Activated naive CD4-positive, alpha-beta T cell treated with anti-CD3 and anti-CD28 coated beads, Interleukin-2, amount 50 U/mL, for 16 hours (primary cell): ENCODE measurements at places on chromosomes 4 and X.

GRCh38 chr4:119517361-119518229 is 111.0 kb downstream of the PDE5A start:
- DNase-seq, result no peak

GRCh38 chrX:11580789-11581188 is 84.9 kb downstream of the ARHGAP6 start:
- DNase-seq, result no peak

DNA sequence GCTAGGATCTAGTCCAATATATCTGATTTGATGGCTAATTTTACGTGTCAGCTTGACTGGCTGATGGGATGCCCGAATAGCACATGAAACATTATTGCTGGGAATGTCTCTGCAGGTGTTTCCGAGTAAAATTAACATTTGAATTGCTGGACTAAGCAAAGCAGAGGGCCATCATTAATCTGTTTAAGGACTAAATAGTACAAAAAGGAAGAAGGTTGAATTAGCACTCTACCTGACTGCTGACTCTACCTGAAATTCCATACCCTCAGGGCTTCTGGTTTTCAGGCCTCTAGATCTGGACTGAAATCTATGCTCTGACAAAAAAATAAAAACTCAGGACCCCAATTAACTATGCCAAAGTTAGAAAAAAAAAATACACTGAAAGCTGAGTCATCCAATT is 1021.9 kb downstream of the FAM133A start:
- no peak for DNase-seq

- no peak for DNase-seq
Observed at GRCh38 chr4:147034372-147034771, 88.7 kb upstream of the TTC29 start.

GRCh38 chr4:117847849-117848248 is 186.4 kb upstream of the NDST3 start:
- DNase-seq, result no peak

DNA sequence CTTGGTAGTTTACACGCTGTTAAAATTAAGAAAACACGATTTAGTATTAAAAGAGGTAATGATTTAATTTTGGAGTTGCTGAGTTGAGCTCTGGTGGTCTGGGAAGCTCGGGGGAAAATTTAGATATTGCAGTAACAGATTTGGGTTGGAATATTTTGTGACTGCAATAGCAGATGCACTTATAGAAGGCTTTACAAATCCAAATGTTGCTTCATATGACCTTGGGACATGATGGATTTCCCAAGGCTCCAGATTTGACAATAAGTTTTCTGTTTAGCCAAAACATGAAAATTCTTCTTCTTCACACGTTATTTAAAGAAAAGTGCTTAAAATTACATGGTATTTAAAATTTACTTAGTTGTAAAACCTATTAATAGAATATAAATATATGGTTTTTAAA is 302.0 kb downstream of the SPRY1 start:
- no peak for DNase-seq

- DNase-seq, result no peak
Observed at GRCh38 chr4:519203-519651, 20.2 kb downstream of the PIGG start.

- DNase-seq, result no peak
Observed at GRCh38 chr4:178599521-178599920, 1157.3 kb upstream of the AGA start.

DNA sequence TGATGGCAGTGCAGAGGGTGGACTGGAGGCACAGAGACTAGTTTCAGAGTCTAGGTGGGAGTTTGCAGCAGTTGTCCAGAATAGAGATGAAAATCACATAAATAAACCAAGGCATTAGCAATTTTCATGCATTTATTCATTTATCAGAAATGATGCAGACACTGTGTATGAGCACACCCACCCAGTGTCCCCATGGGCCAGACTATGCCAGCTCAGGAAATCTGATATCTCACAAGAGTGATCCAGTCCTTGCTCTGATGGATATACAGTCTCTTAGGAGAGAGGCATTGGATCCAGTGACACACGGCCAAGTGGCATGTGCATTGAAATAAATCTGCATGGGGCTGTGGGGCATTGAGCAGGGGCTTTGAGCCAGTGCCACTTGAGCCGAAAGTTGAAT is 228.2 kb downstream of the FRMPD4 start:
- no peak for DNase-seq

- peak; percentile 41 for DNase-seq
Observed at GRCh38 chrX:44343412-44344141, at the start of gene EFHC2. TSS of gene EFHC2 (minus strand) at chrX:44343672. CDS start at chrX:44343588, 84 bp downstream.

DNA sequence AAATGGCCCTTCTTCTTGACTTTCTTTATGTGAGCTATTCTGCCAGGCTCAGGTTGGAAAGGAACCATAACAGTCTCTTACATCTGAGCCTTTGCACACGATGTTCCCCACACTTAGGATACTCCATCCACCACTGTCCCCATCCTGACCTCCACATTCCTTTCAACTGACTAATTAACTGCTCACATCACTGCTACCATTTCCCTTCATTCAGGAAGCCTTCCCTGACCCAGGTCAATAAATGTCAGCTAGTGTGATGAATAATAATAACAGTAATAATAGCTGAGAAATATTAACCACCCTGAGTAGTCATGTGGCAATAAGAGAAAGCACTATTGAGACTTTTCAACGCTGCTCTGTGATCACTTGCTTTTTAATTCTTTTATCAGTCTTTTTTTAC is 291.7 kb downstream of the KCNIP4 start:
- no peak for DNase-seq

DNA sequence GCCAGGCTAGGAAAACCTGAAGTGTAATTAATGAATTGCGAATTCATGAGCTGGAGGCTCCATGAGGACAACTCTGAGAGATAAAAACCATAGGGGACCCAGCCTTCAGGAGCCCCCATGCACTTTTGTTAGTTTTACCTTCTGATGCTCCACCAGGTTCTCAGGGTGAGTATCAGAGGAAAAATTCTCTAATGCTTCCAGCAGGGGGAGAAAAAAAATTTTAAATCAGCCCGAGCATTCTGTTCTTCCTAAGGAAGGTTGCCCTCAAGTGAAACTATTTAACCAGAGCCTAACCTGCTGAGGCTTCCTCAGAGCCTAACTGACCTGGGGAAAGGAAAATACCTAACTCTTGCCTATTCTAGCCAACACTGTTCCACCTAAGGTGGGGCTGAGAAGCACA is 552.6 kb downstream of the PPARGC1A start:
- no peak for DNase-seq

GRCh38 chr4:34183926-34184325 is 2060.4 kb downstream of the ARAP2 start:
- DNase-seq, result no peak

DNA sequence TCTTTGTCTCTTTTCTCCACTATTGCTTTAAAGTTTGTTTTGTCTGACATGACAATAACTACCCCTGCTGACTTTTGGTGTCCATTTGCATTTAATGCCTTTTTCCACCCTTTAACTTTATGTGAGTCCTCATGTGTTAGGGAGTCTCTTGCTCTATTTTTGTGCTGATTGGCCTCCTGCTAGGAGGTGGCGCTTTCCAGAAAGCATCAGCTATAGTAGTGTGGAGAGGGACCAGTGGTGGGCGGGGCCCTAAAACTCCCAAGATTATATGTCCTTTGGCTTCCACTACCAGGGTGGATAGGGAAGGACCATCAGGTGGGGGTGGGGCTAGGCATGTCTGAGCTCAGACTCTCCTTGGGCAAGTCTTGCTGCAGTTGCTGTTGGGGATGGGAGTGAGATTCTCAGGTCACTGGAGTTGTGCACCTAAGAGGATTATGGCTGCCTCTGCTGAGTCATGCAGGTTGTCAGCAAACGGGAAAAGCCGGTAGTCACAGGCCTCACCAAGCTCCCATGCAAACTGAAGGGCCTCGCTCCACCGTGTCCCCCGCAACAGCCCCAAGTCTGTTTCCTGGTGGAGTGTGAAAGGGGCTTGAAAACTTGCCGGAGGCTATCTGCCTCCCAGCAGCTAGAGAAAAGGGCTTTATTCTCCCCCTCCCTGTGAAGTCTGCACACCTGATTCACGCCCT is 156.3 kb downstream of the CPEB2 start:
- no peak for DNase-seq

DNA sequence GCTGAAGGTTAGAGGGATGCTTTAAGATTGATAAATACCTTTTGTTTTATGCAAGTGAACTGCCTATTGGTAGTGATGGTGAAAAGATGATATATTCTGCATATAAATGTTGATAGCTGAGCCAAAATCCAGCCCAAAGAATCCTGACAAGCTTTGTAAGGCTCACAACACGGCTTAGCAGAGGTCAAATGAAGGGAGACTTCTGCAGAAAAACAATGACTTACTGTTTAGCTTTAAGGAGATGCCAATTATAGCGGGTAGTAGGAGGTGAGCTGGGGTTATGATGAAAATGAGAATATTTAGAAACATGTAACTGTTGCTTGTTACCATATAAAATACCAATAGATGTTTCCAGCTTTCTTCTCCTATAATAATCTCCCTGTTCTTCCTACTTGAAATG is 97.1 kb downstream of the AFF1 start:
- no peak for DNase-seq

DNA sequence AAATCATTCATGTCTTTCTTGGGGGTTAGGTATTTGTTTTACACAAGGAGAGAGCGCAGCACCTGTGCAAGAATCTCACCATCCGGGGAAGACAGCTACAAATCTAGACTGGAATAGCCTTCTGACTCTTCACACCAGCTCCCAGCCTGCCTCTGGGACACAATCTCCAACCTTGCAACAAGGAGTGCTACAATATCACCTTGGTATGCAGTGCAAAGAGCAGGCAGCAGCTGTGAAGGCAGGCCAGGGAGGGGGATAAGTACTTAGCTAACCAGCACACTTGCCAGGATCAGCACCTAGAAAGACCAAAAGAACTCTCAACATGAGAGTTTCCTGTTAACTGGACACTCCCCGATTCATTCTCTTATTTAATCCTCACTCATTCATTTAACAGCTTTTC is 235.3 kb downstream of the AR start:
- DNase-seq, result no peak

DNA sequence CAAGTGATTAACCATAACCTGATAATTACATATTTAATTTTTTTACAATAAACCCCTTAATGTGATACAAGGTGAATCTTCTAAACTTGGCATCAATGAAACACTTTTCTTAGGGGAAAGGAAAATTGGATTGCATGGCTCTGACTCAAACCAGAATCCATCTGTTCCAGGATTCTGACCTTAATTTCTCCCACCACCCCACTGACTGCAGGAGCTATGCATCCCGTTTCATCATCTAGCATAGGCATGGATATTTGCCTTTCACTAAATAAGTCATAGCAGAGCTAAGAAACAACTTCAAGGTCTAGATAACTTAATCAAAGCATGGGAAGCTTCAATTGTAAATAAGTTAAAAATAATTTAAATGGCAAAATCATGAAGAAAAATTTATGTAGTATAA is 156.3 kb downstream of the BTC start:
- DNase-seq, result no peak

GRCh38 chrX:118530219-118530911 is 34.8 kb downstream of the DOCK11 start:
- DNase-seq, result no peak

GRCh38 chrX:63561425-63561824 is 210.3 kb upstream of the SPIN4 start:
- DNase-seq, result no peak

GRCh38 chrX:134548257-134549201 is 88.6 kb downstream of the HPRT1 start:
- DNase-seq, result no peak

DNA sequence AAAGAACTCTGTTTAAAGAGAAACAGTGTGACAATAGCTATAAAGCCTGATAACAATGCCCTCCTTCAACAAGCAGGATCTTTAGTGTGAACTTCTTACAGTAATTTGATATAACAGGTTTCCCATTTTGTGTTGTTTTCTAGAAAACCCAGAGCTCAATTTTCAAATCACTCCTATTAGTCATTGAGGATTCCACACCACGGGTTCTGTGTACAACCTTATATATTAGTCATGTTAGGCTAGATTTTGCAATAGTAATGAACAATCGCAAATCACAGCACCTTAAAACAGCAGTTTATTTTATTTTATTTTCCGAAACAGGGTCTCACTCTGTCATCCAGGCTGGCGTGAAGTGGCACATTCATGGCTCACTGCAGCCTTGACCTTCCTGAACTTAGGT is 1020.9 kb upstream of the INTU start:
- DNase-seq, result no peak

DNA sequence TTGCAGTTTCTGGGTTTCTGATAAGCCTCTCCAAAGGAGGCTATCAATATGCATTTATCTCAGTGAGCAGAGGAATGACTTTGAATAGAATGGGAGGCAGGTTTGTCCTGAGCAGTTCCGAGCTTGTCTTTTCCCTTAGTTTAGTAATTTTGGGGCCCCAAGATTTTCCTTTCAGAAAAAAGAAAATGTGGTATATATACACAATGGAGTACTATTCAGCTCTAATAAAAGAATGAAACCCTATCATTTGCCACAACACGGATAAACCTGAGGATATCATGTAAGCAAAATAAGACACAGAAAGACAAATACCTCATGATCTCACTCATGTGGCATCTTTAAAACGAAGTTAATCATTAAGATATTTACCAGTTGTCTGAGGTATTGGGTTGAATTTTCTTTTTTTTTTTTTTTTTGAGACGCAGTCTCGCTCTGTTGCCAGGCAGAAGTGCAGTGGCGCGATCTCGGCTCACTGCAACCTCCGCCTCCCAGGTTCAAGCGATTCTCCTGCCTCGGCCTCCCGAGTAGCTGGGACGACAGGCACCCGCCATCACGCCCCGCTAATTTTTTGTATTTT is 540 bp downstream of the ZNF721 start:
- peak; percentile 36 for DNase-seq

GRCh38 chr4:171954650-171955049 is 141.4 kb downstream of the GALNTL6 start:
- DNase-seq, result no peak

GRCh38 chrX:30533266-30533665 is 44.3 kb downstream of the TASL start:
- no peak for DNase-seq

DNA sequence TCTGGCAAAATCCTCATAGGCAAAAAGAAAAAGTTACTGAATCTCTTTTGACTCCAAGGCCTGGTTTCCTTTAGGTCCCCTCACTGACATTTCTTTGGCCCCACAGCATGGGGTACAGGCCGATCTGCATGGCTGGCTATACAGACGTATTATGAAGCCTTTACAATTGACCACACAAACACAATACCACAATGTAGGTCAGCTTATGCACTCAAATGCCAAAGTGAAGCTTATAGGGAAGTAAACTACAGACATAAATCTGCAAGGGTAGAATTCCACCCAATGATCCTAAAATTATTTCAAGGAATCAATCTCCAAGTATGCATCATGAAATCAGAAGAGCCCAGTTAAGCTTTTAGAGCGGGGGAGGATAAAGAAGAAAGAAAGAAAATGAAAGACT is 20.7 kb downstream of the STX18 start:
- no peak for DNase-seq

GRCh38 chrX:119984652-119985051 is 41.1 kb upstream of the NKAP start:
- no peak for DNase-seq
